Activated T-helper 1 cell treated with Interleukin-2 at 50 U/mL for 16 hours (primary cell): ENCODE measurements at places on chromosomes 3 and 15.

DNA sequence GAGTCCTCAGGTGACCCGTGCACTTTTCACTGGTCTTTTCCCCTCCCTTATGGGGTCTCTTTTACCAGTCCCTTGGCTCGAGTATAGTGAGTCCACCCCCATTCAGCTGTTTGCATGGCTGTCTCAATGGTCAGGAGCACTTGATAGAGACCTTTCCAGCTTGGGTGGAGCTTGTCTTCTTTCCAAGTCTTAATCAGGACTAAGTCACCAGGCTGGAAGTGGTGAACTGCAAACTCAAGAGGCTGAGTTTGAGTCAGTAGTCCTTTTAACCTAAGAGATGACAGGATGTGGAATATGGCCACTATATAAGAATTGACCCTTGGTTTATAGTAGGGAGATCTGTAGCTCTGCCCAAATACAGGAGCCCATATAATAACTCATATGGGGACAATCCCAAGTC is 279.7 kb downstream of the PYDC2 start:
- no peak for DNase-seq

- DNase-seq: no peak
Observed at GRCh38 chr3:122576174-122576940, 1.1 kb upstream of the PARP15 start.

DNA sequence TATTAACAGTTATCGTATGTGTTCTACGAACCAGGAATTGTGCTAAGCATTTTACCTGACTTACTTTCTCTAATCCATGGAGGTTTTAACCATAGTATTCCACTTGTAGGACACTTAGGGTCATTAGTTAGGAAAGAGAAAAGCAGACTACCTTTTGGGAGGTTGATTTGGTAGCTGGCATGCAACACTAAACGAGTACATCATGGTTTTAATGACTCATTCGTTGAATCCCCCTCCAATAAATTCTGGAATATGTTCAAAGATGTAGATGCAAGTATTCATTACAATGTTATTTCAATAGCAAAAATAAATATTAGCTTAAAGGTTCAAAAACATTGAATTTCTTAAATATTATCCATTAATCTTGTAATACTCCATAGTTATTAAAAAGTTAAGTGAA is 162.5 kb downstream of the FMN1 start:
- DNase-seq: no peak

DNA sequence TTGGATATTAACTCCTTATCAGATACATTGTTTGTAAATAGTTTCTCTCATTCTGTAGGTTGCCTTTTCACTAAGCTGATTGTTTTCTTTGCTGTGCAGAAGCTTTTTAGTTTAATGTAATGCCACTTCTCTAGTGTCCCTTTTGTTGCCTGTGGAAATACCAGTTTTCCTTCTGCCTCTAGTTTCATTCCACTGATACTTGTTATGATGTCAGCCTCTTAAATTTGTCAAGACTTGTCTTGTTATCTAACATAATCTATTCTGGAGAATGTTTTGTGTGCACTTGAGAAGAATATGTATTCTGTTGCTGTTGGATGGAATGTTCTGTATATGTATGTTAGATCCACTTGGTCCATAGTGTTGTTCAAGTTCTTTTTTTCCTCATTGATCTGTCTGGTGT is 18.0 kb upstream of the CEP152 start:
- no peak for DNase-seq

DNA sequence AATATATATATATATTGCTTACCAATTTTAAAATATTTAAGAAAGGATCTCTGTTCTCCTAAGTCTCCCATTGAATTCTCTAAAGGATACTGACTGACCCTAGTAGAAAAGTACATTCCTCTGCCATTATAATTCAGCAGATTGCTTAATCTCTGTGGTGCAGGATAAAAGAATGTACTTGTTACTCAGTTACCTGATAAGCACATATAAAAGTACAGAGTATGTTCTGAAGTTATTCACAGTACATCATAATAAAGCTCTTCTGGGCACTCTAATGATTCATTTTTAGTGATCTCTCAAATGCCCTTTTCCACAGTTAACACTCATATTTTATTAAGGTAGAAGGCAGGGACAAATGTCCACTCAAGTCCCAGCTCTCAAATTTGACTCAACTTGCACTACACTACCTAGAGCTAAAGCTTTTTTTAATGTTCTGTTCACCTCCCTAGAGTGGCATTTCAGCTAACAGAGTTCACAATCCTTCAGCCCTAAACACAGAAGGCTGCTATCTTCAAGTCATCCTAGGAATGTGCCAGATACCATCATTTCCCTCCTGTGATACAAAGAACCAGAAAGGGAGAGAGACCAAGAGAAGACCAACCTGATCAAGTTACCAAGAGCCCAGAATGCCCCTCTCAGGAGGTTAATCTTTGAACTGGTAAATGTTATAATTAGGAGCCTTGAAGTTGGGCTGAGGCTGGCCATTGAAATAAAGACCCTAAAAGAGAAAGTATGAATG is 53.3 kb downstream of the MEIS2 start:
- no peak for DNase-seq

DNA sequence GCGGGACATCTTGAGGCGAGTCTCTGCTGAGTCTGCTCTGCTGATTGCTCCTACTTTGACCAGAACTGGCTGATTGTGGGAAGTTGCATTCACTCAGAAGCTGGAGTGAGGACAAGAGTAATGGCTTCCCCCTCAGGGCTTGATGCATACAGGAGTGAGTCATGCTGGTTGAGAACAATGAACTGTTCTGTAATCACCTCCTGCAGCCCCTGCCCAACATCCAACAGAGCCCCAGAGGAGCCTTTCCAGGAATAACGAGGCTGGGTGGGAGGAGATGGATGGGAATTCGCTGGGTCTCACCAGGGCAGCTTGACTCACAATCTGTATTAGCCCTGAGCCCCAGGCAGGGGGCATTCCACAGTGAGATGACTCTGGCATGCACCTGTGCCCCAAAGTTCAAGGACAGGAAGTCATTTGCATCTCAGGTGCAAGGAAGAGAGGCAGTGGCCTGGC is 85.0 kb downstream of the RAB11A start:
- DNase-seq: no peak
